T47D (cell line): ENCODE measurements at places on chromosomes 5 and 9.
A peak's percentile ranks its signal among the peaks of the same experiment; 100 is the strongest.

GRCh38 chr9:36210722-36211121 lies 20.0 kb downstream of the CLTA start:
- no peak for DNase-seq

DNA sequence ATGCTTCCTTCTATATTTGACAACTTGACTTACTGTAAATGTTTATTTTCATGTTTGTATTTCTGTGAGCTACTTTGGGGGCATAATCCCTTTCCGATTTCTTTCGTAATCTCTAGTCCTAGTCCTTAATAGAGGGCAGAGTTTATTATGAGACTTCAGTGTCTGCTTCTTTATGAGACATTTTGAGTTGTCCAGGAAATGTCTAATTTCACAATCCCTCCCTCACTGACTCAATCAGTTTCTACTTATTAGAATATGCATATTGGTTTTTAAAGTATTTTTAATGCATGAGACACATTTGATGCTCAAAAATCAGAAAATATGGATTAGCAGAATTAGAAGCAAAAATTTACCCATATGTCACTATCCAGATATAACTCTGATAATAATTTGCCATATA lies 160.9 kb downstream of the FOCAD start:
- no peak for DNase-seq

DNA sequence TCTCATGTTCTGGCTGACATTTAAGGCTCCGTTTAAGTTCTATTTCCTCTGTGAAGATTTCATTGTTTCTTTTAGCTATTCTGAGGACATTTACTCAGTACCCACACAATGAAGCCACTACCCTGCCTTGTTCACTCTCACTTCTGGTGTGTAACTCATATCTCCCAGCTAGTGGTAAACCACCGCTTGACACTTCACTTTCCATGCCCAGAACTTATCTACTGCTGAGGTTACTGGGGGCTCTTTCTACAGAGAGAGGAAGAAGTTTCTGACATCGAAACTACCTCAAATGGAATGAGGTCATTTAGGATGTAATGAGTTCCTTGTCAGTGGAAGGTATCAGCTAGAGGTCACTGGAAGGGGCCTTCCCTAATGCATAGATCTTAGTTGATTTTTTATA lies 501.5 kb downstream of the DMAC1 start:
- no peak for DNase-seq

- peak; percentile 64 for DNase-seq
Observed at GRCh38 chr5:42640835-42641234, 115.8 kb upstream of the CCDC152 start.

DNA sequence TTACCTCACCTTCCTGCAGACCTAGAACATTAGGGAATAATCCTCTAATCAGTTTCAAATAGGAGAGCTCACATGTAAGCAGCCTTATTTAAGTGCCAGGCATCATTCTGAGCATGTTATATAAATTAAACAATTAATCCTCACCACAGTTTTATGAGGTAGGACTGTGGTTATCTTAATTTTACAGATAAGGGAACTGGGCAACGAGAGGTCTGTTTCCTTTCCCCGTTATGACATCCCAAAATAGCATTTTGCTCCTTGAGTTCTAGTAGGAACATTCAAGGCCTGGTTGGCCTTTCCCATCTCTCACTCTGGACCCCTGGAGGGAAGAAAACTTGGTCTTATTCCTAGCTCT lies 19.1 kb upstream of the IFNB1 start:
- DNase-seq: no peak
